D721Med (cell line): ENCODE measurements at places on chromosomes 2 and 18.

- no peak for DNase-seq
Observed at GRCh38 chr2:168687314-168687713, 115.1 kb upstream of the NOSTRIN start.

DNA sequence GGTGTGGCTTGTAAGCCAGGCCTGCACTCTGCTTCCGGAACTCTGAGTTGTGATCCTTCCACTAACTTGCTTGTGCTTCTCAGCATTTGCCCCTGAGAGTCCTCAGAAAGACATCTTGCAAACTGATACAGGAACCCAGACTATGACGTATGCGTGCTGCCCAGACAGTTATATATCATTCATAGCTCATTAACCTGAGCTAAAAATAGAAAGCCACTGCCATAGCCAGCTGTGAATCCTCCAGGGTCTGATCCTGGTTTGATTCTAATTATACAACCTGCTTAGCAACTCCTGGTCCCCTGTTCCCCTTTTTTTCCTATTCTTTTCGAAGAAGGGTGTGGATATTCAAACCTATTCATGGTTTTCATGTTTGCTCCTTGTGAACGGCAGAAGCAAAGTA lies 63.7 kb downstream of the MARCHF4 start:
- DNase-seq: no peak

DNA sequence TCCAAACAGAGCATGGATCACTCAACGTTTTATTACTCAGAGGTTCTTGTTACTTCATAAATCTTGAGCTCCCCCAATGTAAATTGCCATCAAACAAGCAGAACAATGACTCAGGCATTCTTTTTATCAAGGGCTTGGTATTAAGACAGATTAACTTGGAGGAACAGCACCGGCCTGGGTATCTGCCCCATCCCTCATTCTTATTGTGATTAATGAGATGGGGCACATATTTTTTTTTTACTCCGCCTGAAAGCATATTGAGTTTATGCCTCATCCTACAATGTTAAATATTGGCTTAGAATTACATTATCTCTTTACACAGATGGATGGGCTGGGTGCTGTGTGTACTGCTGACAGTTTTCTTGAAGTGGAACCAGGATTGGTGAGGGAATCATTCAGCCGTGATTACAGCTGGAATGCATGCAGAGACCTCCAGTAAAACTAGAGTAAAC lies 387.3 kb downstream of the CLIP4 start:
- DNase-seq: no peak

DNA sequence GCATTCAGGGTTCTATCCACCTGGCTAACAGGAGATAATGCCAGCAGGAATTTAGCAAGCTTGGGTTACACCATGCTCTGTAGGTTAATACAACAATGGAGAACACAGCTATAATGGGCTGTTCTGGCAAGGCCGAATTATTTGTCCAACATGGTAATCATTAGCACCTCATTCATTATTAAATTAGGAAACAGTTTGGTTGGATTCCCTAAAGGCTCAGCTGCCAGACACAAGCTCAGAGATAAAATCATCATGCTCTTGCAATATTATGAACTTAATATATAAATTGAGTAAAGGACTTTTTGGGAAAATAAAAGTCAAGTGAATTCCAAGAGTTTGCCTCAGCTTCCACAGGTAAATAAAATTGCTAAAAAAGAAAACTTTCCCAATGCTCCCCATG lies 166.4 kb downstream of the ANKRD44 start:
- DNase-seq: no peak

DNA sequence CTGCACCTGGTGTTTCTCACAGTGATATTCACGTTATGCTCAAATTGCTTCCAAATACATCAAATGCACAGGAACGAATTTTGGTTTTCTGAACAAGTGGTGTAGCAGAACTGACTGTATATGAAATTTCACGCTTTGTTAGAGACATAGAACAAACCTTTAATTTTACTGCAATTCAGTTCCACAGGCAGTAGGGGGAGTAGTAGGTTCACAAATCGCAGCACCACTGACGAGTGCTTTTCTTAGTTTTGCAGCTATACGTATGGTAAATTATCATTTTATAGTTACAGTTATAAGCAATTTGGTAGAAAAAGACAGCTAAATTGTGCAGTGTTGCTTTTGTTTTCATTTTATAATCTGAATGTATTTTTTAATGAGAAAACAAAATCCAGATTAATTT lies 113.3 kb downstream of the KIAA1328 start:
- DNase-seq: peak; percentile 29

DNA sequence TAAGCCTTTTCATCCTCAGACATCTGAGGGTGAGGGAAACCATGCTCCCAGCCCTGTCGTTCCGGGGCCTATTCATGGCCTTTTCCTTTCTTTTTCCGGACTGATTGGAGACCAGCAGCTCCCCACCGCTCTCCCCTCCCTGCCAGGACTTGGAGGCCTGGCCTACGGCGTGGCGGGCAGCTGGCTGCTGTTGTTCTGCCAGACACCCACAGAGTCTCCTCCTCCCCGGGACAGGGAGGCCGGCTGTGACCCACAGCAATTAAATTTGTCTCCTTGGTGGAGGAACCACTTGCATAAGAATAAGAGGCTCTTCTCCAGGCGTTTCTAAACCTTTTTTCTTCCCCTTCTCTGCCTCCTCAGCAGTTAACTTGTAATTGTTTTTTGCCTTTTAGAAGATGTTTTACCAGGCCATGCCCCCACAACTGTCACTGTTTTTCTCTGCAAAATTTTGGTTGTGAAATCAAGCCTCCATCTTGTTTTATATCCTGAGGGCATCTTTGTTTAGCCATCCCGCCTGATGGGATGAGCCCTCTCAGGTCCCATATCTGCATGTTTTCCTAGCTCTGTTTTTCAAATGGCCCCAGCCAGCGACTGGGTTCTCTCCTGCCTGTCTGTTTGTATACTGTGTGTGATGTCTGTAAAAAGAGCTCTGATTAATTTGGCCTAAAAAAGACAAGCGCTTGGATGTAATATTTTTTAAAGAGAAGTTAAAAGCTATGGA lies 1060.0 kb upstream of the DDX18 start:
- no peak for DNase-seq

DNA sequence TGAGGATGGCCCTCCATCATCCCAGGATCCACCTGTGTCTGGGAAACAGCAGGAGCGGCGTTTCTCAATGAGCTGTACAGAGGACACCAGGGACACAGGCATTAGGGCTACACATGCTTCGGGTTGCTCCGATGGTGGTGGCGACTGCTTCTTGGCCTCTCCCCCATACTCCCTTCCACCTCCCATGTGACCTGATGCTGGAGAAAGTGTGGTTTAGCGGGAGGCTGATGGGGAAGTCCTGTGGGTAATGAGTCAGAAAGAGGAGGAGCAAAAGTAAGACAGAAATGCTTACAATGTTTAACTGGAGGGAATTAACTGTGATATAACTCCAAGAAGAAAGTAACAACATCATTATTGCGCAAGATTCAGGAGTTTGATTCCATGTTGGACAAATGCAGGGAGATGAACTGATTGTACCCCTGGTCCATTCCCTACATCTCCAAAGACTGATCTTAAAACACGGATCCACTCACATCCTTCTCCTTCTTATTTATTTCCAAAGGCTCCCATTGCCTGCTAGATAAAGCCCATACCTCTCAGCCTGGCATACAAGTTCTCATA lies 186.6 kb downstream of the NRP2 start:
- no peak for DNase-seq

- DNase-seq: no peak
Observed at GRCh38 chr2:143251681-143252080, 122.5 kb downstream of the ARHGAP15 start.

DNA sequence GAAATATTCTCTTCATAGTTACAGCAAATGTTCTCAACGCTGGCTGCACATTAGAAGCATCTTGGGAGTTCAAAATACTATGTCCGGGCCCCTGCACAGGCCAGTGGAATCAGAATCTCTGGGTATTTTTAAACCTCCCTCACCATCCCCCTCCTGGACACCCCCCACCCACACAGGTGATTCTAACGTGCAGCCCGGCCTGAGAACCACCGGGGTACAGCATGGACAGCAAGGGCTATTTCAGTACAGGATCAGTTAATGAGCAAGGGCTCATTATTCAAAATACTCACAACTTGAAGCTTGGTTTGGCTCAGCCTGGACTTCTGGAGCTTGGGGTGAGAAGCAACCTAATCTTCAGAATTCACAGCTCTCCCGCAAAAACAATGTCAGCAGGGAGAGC lies 31.4 kb downstream of the INO80C start:
- DNase-seq: no peak

GRCh38 chr2:225309516-225309915 lies 90.0 kb upstream of the NYAP2 start:
- no peak for DNase-seq
